HCT116 (cell line): ENCODE measurements at places on chromosomes 2 and 18.

GRCh38 chr2:172079838-172080640 lies 5.3 kb upstream of the DLX1 start:
- H3K27me3 ChIP-seq = no peaks in the 10 kb centered on the region
- DNase-seq = no peak
- H3K36me3 ChIP-seq = no peaks in the 10 kb centered on the region

- H3K4me1 ChIP-seq = no peaks in the 10 kb centered on the region
- H3K36me3 ChIP-seq = no peaks in the 10 kb centered on the region
Measured at GRCh38 chr2:143375384-143375880, 246.2 kb downstream of the ARHGAP15 start.

DNA sequence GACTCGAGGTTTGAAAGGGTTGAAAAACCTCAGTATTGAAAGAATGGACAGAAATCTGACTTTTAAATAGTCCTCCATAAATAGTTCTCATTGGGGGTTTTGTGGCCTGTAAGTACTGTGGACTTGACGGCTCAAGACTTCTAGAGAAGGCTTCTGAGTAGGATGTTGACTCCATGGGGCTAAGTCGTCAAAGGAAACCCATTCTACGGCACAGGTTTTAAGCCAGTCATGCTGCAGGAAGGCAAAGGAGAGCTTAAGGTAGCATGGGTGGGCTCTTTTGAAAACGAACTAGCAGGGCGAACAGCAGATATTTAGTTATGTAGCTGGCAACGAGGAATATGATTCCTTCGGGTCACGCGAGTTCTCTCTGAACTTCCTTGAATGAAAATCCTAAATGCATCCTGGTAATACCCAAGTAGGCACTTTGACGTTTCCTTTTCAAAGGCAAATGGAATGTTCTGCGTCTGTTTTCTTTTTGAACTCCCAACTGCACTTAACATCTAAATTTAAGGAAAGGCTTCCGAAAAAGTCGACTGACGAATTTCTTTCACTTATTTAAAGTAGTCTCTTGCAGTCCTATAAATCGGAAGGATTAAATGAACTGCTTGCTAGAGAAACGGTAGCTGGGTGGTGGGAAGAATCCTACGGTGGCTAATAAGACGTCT lies 1.1 kb upstream of the NEDD4L start:
- peak overlapping the region; percentile 80 for H3K4me3 ChIP-seq
- H3K4me1 ChIP-seq = peaks cover 11% of the 10 kb centered on the region; the same call in 1 of the 2 replicates
- no peaks in the 10 kb centered on the region for H3K36me3 ChIP-seq
- DNase-seq = no peak
- peak overlapping the region; percentile 82; the same call in 1 of the 2 replicates for H3K27ac ChIP-seq

- no peak overlapping the region for H3K27ac ChIP-seq
- no peaks in the 10 kb centered on the region for H3K36me3 ChIP-seq
- no peak for DNase-seq
- no peak overlapping the region for H3K4me3 ChIP-seq
- H3K27me3 ChIP-seq = no peaks in the 10 kb centered on the region
- peaks cover 14% of the 10 kb centered on the region for H3K4me1 ChIP-seq
Measured at GRCh38 chr18:74836296-74837139, 238.8 kb downstream of the ZNF407 start.

- peak; percentile 72 for DNase-seq
- H3K36me3 ChIP-seq = no peaks in the 10 kb centered on the region
- no peaks in the 10 kb centered on the region for H3K27me3 ChIP-seq
Measured at GRCh38 chr2:112891385-112891831, 19.6 kb upstream of the IL37 start.

- no peak overlapping the region for H3K27ac ChIP-seq
- no peak overlapping the region for H3K4me3 ChIP-seq
Measured at GRCh38 chr2:236254001-236254400, 10.2 kb downstream of the ASB18 start.

- H3K27me3 ChIP-seq = no peaks in the 10 kb centered on the region
- no peak overlapping the region for H3K27ac ChIP-seq
- H3K36me3 ChIP-seq = no peaks in the 10 kb centered on the region
- H3K4me1 ChIP-seq = peaks cover 8% of the 10 kb centered on the region; the same call in 1 of the 2 replicates
Measured at GRCh38 chr2:20211860-20212458, 13.0 kb downstream of the SDC1 start.

- H3K27me3 ChIP-seq = no peaks in the 10 kb centered on the region
- DNase-seq = no peak
- no peaks in the 10 kb centered on the region for H3K36me3 ChIP-seq
- H3K4me3 ChIP-seq = no peak overlapping the region
- no peaks in the 10 kb centered on the region for H3K4me1 ChIP-seq
Measured at GRCh38 chr2:181404472-181404871, 52.7 kb upstream of the ITGA4 start.

DNA sequence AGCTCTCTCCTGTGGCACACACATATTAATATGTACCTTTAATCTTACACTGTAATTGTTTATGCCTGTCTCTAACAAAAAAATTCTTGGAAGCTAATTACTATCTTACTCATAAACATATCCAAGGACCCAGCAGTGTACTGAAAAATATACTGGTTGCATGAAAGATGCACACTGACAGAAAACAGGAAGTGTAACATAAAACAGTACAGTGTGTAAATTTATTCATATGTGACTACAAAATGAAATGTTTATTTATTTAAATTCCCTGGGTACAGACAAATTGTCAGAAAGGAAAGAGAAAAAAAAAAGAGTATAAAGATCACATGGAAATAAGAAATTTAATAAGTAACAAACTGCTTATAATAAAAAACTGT lies 28.5 kb downstream of the TMEM131 start:
- H3K36me3 ChIP-seq = no peaks in the 10 kb centered on the region
- no peak overlapping the region for H3K4me3 ChIP-seq
- no peaks in the 10 kb centered on the region for H3K27me3 ChIP-seq
- peaks cover 17% of the 10 kb centered on the region for H3K4me1 ChIP-seq
- no peak for DNase-seq

- H3K4me1 ChIP-seq = no peaks in the 10 kb centered on the region
- no peak for DNase-seq
- no peak overlapping the region for H3K4me3 ChIP-seq
- H3K27me3 ChIP-seq = no peaks in the 10 kb centered on the region
Measured at GRCh38 chr2:78701546-78701945, 324.0 kb upstream of the REG3G start.

- no peak overlapping the region for H3K4me3 ChIP-seq
- H3K27me3 ChIP-seq = 0 out of 2 replicates have a peak, but pooled peaks cover 7% of the 10 kb centered on the region
- no peak for DNase-seq
- no peaks in the 10 kb centered on the region for H3K4me1 ChIP-seq
- H3K27ac ChIP-seq = no peak overlapping the region
Measured at GRCh38 chr18:25780105-25780504, 310.3 kb downstream of the SS18 start.

DNA sequence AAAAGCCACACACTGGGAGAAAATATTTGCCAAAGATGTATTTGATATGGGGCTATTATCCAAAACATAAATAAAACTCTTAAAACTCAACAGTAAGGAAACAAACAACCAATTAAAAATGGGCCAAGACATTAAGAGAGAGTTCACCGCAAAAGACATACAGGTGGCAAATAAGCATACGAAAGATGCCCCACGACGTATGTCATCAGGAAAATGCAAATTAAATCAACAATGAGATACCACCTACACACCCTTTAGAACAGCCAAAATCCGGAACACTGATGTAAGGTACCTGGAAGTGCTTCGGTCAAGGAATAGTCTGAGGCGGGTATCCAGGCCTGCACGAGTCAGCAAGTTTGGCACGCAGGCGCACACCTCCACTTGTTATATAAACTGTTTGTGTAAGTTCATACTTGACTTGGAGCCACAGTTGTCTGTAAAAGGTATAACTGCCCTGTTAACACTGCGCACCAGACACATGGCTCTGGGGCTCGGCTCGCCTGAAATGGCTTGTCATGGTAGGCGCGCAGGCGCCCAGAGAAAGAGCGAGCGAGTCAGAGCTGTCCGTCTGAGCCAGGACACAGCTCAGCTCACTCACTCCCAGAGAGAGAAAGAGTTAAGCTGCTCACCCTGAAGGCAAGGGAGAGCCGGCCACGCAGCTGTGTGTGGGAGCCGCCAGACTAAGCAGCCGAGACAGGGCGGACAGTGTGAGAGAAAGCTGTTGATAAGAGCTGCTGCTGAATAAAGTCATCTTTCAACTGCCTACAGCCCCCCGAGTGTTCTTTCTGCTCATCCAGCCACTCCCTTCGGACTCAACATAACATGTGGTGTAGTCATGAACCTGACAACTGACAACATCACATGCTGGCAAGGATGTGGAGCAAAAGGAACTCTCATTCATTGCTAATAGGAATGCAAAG lies 87.3 kb downstream of the HNRNPLL start:
- H3K4me3 ChIP-seq = no peak overlapping the region
- no peak overlapping the region; the same call in 1 of the 2 replicates for H3K27ac ChIP-seq

DNA sequence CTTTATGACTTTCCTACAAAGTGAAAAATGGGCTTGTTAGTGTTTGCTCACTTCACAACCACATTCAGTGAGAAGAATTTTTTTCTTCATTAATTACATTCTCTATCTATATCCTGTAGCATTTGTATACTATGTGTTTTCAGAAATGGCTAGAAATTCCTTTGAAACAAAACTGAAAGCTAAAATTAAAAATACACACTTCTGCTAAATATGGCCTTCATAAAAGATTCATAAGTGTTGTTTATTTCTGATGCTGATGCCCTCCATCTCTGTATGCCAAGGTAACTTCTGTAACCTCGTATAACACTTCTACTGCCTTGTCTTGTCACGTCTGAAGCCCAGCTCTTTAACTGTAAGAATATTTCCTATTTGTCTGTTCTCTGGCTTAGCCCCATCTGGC lies 59.8 kb downstream of the PMAIP1 start:
- H3K27ac ChIP-seq = peak overlapping the region; percentile 2; the same call in 1 of the 2 replicates
- H3K4me3 ChIP-seq = peak overlapping the region; percentile 23; the same call in 1 of the 2 replicates
- no peaks in the 10 kb centered on the region for H3K27me3 ChIP-seq
- peaks cover 60% of the 10 kb centered on the region for H3K4me1 ChIP-seq
- no peaks in the 10 kb centered on the region for H3K36me3 ChIP-seq

DNA sequence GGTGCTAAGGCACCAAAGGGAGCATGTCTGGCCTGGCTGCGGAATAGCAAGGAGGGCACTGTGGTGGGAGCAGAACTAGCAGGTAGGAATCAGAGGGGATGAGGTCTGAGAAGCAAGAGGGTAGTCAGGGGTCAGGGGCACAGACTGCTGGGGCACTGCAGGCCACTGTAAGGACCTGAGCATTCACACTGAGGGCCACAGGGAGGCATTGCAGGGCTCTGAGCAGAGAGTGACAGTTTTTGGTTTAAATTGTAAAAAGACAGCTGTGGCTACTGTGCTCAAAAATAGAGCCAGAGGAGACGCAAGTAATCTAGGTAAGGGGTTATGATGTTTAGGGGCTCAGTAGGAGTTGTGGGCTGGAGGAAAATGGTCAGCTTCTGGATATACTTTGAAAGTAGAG lies 41.5 kb downstream of the ARHGAP25 start:
- H3K27ac ChIP-seq = no peak overlapping the region
- no peak for DNase-seq
- H3K4me1 ChIP-seq = no peaks in the 10 kb centered on the region
- no peak overlapping the region for H3K4me3 ChIP-seq
- no peaks in the 10 kb centered on the region for H3K36me3 ChIP-seq

- no peak for DNase-seq
- H3K27ac ChIP-seq = no peak overlapping the region
- H3K4me3 ChIP-seq = no peak overlapping the region
Measured at GRCh38 chr2:182062329-182062972, 76.8 kb downstream of the PPP1R1C start.

DNA sequence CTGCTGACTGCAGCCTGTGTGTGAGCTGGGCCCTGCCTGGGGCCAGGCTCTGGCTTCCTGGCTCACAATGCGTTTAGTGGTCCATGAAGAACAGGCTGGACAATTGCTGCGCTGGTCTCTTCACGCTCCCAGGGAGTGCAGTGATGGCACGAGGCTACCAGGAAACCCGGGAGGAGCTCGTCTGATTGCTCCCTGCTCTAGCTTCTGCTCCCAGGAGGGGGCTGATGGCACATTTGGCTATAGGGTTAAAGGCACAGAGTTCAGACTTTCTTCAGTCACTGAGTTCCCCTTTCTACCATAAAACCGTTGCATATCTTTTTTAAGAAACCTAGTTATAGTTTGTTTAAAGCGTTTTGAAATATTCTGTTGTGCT lies 60.1 kb downstream of the KCNF1 start:
- H3K27me3 ChIP-seq = no peaks in the 10 kb centered on the region
- no peaks in the 10 kb centered on the region for H3K36me3 ChIP-seq
- H3K27ac ChIP-seq = no peak overlapping the region
- DNase-seq = no peak
- no peak overlapping the region for H3K4me3 ChIP-seq
- no peaks in the 10 kb centered on the region for H3K4me1 ChIP-seq

- no peaks in the 10 kb centered on the region for H3K36me3 ChIP-seq
- H3K4me1 ChIP-seq = no peaks in the 10 kb centered on the region
- no peak overlapping the region for H3K4me3 ChIP-seq
- no peak for DNase-seq
- peaks cover 28% of the 10 kb centered on the region for H3K27me3 ChIP-seq
- no peak overlapping the region for H3K27ac ChIP-seq
Measured at GRCh38 chr2:128801576-128801975, 482.9 kb upstream of the HS6ST1 start.

DNA sequence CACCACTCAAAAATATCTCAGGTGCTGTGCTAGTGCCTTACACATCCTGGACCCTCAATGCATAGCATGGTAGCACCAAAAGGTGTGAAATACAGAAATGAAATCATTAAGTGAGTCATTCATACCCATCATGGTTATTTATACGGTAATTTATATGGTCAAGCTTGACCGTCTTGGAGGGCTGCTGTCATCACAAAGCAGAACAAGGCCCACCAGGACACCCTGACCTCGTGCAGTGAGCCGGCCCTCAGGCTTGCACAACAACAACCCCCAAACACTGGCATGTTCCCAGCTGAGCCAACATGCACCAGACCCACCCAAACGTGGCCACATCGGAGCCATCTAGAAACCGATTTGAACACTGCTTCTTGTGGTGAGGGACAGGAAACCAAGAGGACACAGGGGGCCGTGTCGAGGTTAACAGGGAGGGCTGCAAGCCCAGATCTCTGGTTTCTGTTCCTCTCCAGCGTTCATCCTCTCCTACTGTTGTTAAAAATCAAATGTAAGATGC lies 378.5 kb upstream of the ID2 start:
- DNase-seq = no peak
- no peaks in the 10 kb centered on the region for H3K36me3 ChIP-seq
- H3K4me1 ChIP-seq = peaks cover 31% of the 10 kb centered on the region

DNA sequence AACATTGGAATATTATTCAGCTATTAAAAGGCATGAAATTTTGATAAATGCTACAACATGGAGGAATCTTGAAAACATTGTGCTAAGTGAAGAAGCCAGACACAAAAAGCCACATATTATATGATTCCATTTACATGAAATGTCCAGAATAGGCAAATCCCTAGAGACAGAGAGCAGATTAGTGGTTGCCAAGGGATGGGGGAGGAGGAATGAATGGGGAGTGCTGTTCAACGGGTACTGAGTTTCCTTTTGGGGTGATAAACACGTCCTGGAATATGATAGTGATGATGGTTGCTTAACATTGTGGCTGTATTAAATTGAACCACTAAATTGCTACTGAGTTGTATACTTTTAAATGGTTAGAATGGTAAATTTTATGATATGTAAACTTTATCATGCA lies 8.9 kb upstream of the TWSG1 start:
- no peaks in the 10 kb centered on the region for H3K36me3 ChIP-seq
- DNase-seq = no peak
- H3K4me1 ChIP-seq = no peaks in the 10 kb centered on the region
- H3K4me3 ChIP-seq = no peak overlapping the region

- no peaks in the 10 kb centered on the region for H3K36me3 ChIP-seq
- no peaks in the 10 kb centered on the region for H3K27me3 ChIP-seq
- no peak for DNase-seq
Measured at GRCh38 chr2:130387804-130388203, 31.9 kb downstream of the PTPN18 start.

GRCh38 chr2:161104054-161104553 lies 56.1 kb upstream of the TANK start:
- no peak for DNase-seq
- no peaks in the 10 kb centered on the region for H3K36me3 ChIP-seq
- H3K4me1 ChIP-seq = peaks cover 15% of the 10 kb centered on the region; the same call in 1 of the 2 replicates
- no peak overlapping the region for H3K4me3 ChIP-seq
- H3K27ac ChIP-seq = no peak overlapping the region
